ENCODE measurements at places on chromosomes 11 and 22.

GRCh38 chr11:109166441-109166840 is 255.5 kb upstream of the C11orf87 start:
- no peak for DNase-seq

- DNase-seq: no peak
These were observed 110.2 kb downstream of the ST3GAL4 start for GRCh38 chr11:126465573-126466188.

DNA sequence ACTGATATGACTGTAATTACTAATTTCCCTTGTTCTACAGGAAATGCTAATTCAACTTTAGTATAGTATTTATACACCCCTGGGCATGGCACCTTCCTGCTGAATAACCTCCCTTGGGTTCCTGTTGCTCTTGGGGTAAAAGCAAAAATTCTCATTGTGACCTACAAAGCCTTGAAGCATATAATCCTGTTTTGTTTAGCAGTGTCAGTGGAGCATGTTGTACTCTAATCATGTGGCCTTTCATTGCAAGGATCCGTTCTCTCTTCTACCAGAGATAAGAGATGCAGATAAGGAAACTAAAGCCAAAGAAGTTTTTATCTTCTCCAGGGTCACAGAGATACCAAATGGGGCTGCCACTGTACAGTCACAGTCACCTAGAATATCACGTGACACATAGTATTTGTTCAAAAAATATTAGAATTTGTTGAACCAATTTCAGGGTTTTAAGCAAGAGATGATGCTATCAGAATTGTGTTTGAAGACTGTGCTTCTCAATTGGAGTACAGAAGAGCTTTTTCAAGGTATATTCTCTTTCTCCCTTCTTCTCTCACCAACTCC is 25.1 kb downstream of the CSRP3 start:
- no peak for DNase-seq

GRCh38 chr11:62575156-62575555 is 1.5 kb upstream of the EEF1G start:
- no peak for DNase-seq

GRCh38 chr11:128524172-128524571 is 63.2 kb downstream of the ETS1 start:
- DNase-seq: no peak

DNA sequence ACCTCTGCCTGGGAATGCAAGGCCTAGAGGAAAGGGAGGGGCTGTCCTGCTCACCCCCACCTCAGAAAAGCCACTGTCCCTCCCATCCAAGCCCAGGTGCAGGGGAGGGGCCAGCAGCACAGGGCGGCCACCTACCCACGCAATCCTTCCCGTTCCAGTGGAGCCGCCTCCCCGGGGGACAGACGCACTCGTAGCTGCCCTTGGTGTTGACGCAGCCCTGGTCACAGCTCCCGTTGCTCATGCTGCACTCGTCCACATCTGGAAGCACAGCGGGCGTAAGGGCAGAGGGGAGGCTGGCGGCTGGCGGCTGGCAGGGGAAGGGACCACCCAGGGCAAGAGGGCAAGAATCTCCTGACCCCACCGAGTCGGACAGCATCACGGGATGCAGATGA is 40.3 kb upstream of the TTLL12 start:
- no peak for DNase-seq

- DNase-seq: no peak
These were observed 6.1 kb upstream of the A4GALT start for GRCh38 chr22:42726811-42727210.

- no peak for DNase-seq
These were observed 291.3 kb downstream of the TBC1D22A start for GRCh38 chr22:47053726-47054141.

DNA sequence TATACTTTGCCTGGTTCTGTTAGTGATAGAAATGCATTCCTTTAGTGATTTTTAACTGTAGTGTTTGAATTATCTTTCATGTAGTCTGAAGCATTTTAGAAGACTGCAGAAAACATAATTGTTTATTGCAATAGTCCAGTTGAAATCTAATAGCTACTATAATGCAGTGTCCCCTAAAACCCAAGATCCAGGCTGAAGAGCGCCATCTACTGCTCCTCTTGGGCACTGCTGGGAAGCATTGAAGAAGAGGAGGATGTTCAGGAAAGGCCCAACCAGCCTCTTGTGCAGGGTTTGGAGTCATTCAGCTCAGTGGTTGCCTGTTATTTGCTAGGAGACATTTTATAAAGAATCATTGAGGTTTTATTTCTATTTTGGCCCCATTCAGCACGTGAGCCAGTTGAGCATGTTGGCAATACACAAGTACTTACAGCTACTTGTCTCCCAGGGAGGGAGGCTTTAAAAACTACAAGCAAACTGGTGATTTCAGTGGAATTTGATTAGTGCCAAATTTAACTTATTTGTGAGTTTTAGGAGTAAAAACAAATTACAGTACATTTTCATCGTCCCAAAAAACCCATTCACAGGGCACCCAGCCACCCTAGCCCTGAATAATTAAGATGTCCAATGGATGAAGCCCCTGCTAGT is 74.9 kb upstream of the HORMAD2 start:
- DNase-seq: no peak

GRCh38 chr11:6635082-6635932 is 16.1 kb upstream of the TPP1 start:
- no peak for DNase-seq

GRCh38 chr11:128246810-128247594 is 340.4 kb downstream of the ETS1 start:
- DNase-seq: no peak

- DNase-seq: no peak
These were observed 179.3 kb downstream of the LARGE1 start for GRCh38 chr22:33741025-33741424.

DNA sequence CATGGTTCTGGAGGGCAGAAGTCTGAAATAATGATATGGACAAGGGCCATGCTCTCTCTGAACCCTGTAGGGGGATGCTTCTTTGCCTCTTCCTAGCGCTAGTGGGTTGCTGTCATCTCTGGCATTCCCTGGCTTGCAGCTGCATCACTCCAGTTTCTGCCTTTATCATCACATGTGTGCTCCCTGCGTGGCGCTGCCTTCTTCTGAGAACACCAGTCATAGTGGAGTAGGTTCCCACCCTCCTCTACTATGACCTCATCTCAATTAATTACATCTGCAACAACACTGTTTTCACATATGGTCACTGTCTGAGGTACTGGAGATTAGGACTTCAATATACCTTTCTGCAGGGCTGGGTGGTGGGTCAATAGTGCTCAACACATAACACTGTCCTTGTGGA is 402.3 kb upstream of the NARS2 start:
- no peak for DNase-seq

- DNase-seq: no peak
These were observed 51.1 kb upstream of the CFAP300 start for GRCh38 chr11:101996111-101996510.

GRCh38 chr11:73995731-73996130 is 13.1 kb upstream of the UCP2 start:
- DNase-seq: no peak

- no peak for DNase-seq
These were observed 36.5 kb downstream of the OR2AG2 start for GRCh38 chr11:6735306-6735705.

DNA sequence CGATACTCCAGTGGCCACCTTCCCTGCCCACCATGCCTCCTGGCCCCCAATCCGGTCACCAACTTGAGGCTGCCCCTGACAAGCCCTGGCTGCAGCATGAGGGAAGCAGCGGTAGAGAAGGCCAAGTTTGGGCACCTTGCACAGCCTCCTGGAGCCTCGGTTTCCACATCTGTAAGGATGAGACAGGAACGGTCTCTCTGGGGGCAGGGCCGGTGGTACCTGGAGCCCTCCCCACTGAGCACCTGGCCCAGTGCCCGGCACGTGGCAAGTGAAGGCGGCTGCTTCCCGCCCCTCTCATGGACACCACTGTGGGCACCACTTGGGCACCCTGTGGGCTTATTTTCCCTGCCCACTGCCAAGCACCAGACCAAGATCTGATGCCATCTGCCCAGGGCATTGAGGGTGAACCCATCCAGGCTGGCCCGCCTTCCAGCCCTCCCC is 77.8 kb downstream of the CDKN1C start:
- no peak for DNase-seq

DNA sequence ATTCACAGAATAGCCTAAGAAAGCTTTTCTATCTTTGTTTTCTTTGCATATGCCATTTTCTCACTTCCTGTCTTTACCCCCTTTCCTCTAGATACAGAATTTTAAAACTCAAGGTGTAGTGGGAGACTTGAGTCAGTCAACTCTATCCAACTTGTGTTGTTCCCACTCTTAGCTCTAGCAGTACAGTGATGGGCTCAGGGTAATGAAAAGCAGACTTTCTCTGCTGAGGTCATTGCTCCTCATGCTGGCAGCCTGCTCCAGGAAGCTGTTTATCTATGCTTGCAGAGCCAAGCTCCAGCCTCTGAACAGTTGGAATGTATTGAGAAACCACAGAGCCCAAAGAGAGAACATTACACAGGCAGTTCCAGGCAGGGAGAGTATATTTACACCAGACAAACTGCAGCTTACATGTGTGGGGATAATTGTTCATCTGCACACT is 68.1 kb downstream of the CSTPP1 start:
- DNase-seq: no peak

- no peak for DNase-seq
These were observed 15.6 kb downstream of the SREBF2 start for GRCh38 chr22:41848468-41848867.

DNA sequence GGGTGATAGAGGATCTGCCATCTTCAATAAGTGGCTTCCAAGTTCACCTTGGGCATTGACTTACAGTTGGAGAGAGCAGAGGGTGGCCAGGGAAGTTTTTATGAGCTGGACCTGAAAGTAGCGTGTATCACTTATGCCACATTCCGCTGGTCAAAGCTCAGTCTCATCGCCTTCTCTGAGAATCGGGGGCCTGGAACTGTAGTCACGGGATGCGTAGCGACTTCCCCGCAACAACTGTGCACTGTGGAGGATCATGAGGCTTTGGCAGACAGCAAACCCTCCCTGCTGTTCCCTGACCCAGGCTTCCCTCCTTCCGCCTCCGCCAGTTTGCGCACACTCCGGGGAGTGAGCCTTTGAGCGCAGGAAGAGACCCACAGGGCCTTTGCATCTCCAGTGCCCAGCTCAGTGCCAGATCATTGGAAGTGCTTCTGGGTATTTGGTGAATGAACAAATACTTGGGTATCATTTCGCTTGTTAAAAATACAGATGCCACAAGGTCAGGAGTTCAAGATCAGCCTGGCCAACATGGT is 95.5 kb downstream of the CEP164 start:
- DNase-seq: no peak

DNA sequence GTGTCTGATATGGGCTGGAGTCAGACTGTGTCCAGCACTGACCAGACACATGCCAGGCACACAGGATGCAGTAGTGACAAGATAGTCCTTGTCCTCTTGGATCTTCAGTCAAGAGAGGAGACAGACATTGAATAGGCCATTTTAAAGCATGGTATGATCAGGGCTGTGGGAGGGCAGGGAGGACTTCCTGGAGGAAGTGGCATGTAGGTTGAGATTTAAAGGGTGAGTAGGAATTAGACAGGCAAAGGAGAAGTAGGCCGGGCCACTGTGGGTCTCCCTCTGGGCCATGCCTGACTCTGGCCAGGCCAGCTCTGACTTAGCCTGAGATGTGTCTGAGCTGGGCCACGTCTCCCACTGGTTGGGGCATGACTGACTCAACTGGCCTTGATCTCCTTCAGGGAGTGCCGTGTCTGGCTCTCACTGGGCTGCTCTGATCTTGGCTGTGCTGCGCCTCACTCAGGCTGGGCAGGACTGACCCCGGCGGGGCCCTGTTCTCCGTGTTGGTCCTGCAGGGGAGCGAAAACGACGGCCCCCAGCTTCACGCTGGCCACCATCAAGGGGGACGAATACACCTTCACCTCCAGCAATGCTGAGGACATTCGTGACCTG is 71.2 kb downstream of the MYO7A start:
- no peak for DNase-seq

- DNase-seq: no peak
These were observed 67.7 kb downstream of the CCDC81 start for GRCh38 chr11:86442420-86442819.

- DNase-seq: no peak
These were observed 27.1 kb downstream of the HPS5 start for GRCh38 chr11:18294862-18295261.

- DNase-seq: no peak
These were observed 1.5 kb downstream of the WNT7B start for GRCh38 chr22:45975164-45976161.

DNA sequence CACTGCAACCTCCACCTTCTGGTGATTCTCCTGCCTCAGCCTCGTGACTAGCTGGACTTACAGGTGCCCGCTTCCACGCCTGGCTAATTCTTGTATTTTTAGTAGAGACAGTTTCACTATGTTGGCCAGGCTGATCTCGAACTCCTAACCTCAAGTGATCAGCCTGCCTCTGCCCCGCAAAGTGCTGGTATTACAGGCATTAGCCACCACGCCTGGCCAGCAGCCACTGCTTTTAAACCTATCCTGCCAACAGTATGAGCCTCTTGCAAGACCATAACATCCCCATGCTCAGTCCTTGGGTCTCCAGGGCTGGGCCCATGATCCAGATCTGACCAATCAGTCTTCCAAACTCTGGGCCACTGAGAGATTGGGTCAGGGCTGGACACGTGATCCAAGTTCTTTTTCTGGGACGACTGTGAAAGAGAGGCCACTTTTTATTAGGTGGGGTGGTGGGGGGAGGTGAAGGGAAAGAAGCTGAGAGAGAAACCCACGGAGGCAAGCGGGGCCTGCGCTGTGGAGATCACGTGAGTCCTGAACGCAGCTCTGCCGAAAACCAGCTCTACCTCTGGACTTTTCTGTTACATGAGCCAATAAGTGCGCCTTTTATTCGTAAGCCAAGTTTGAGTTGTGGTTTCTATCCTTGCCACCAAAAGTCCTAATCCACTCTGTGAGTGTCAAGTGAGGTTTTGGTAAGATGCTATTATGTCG is 17.9 kb downstream of the ASPHD2 start:
- no peak for DNase-seq

DNA sequence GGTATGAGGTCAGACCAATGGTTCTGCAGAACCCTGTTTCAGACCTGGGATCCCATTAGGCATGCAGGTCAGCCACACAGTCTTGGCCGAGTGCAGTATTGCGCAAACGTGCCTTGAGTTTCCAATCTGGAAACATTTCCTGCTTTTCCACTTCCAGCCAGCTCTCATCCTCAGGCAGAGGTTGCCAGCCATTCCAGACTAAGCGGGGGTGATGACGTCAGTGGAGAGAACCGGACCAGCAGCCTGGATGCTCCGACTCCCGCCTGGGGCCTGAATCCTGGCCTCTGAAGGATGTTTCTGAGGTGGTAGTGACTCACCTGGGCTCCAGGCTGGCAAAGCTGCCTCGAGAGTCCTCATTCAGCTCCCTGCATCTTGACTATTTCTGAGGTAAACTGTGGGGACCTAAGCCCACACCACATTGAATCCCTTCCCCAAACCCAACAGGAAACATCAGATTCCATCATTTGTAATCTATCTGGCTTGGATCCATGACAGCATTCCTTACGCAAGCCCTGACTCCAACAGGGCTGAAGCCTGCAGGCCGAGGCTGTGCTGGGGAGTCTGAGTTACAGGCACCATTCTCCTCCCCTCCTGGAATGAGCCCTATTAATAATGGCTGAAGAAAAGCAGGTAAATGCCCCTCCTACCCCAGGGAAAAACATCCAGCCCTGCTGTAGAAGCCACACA is 83.0 kb downstream of the ABTB2 start:
- no peak for DNase-seq

- DNase-seq: no peak
These were observed 137.8 kb downstream of the GRIK4 start for GRCh38 chr11:120649316-120649715.

GRCh38 chr11:129853518-129854231 is 38.0 kb downstream of the TMEM45B start:
- DNase-seq: no peak

Data from DMS 273 treated with DMSO at 0.1 percent for 48 hours (cell line).